Immature natural killer cell (primary cell): ENCODE measurements at places on chromosomes 13 and 19. TPM values are rescaled to one million over a fixed set of nuclear protein-coding genes. Genes with fewer than 3 reads are reported as not detected.
A peak's percentile ranks its signal among the peaks of the same experiment; 100 is the strongest.

- no peaks in the 10 kb centered on the region for H3K36me3 ChIP-seq
- no peak for DNase-seq
- peaks cover 9% of the 10 kb centered on the region for H3K27me3 ChIP-seq
- peak overlapping the region; percentile 69 for H3K4me3 ChIP-seq
- no peak overlapping the region for H3K27ac ChIP-seq
Measured at GRCh38 chr19:3028305-3029064, 595 bp downstream of the TLE2 start.

DNA sequence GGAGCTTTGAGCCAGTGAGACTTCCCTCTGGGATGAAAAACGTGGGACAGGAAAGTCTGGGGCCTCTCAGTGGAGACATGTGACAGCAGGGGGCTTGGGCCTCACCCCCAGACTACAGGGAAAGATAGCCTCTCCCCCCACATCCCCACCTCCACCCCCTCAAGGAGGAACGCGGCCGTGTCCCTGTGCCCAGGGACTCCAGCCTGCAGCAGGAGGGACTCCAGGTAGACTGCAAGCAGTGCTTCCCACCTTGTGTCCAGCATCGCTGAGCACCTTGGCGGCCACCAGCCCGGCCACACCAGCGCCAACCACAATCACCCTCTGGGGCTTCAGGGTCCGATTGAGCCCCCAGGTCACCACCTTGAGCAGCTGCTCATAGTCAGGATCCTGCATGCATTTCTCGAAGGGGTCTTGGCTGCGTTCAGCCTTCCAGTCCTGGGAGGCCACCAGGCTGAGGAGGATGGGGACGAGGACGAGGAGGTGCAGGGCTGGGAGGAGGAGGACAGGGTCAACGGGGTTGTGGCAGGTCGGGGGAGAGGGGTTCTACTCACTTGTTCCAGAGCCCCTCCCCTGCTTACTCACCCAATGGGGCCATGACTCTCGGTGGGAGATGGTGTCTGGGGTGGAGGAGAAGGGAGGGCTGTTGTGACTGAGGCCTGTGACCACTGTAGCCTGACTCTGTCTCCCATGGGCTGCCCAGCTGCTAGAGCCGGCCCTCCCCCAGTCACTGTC lies 955 bp downstream of the IL4I1 start:
- no peak overlapping the region for H3K4me3 ChIP-seq
- no peak for DNase-seq
- H3K4me1 ChIP-seq, result peaks cover 18% of the 10 kb centered on the region
- peak overlapping the region; percentile 96 for H3K27ac ChIP-seq

Gene SCGB2B2
- not detected for polyA plus RNA-seq

DNA sequence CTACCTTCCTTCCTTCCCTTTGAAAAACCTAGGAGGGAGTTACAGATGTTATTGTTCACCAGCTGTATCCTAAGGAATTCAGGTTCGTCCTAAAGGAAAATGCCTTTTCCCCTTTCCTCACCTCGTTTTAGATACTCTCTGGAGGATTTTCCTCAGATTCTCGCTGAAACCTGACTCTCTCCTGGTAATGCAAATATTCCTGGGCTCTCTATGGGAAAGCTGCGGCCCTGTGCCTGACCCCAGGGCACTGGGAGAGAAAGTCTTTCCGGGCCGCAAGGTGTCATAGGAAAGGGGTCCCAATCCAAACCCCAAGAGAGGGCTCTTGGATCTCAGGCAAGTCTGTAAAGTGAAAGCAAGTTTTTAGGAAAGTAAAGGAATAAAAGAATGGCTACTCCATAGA lies 13.1 kb upstream of the OR1M1 start:
- peaks cover 1% of the 10 kb centered on the region for H3K27me3 ChIP-seq
- H3K4me1 ChIP-seq, result no peaks in the 10 kb centered on the region
- no peak overlapping the region for H3K27ac ChIP-seq

DNA sequence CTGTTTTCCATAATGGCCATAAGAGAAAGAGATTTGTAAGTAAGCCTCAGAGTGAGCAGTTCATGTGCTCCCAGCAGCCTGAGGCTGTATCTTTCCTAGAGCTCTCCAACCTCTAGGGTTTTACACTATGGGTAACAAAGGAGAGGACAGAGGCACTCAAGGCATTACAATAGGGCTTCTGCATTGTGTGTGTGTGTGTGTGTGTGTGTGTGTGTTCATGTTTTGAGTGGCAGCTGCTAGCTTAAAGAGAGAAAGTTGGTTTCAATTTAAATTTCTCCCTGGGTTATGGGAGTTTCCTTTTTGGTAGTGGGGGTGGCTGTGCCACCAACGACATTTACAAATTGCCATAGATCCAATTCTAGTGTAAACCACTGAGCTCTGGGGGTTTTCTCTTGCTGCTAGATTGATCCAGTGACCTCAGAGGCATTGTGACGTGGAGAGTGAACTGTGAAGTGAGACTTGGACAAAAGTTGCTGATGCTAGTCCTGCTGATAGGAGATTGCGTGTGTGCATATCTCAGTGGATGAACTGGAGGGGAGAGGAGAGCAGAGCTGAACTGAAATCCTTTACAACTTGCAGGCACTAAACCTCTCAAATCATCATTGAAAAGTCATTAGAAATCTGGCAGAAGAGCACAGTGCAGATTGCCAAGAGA lies 67.2 kb upstream of the OLFM4 start:
- DNase-seq, result no peak
- no peaks in the 10 kb centered on the region for H3K36me3 ChIP-seq
- H3K27me3 ChIP-seq, result no peaks in the 10 kb centered on the region

- no peak overlapping the region for H3K27ac ChIP-seq
- no peak for DNase-seq
- H3K36me3 ChIP-seq, result no peaks in the 10 kb centered on the region
Measured at GRCh38 chr13:24033527-24034302, 126.8 kb upstream of the SPATA13 start.

GRCh38 chr19:48501494-48502349 lies 9.9 kb downstream of the LMTK3 start:
- DNase-seq, result peak; percentile 38
- peak overlapping the region; percentile 63 for H3K4me3 ChIP-seq
- peaks cover 6% of the 10 kb centered on the region for H3K4me1 ChIP-seq
- peaks cover 6% of the 10 kb centered on the region for H3K27me3 ChIP-seq

Gene TINCR
- polyA plus RNA-seq, result not detected

DNA sequence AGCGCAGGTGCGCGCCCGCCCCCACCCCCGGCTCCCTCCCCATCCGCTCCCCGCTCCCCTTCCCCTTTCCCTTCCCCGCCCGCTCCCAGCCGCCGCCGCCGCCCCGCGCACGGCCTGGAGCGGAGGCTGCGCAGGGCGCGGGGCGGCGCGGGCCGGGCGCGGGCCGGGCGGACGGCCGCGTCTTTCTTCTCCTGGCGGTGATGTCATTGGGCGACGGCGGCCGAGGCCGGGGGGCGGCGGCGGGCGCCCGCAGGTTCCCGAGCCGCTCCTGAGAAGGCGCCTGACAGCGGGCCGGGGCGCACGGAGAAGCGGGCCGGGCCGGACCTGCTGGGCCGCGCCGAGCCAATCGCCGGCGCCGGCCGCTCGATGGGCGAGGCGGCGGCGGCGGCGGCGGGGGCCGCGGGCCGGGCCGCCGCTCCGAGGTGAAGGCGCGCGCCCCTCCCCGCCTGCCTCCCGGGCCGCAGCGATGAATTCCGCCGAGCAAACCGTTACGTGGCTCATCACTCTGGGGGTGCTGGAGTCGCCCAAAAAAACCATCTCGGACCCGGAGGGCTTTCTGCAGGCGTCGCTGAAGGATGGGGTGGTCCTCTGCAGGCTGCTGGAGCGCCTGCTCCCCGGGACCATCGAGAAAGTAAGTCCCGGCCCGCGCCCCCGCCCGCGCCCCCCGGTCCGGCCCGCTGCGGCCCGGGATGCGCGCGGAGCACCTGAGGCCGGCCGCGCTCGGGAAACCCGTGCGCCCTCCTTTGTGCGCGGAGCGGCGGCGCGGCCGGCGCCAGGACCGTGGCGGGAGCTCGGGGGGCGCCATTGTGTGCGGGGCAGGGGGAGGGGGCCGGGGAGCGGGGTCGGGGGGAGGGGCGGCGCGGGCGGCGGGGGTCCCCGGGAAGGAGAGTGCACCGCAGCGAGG lies at the start of gene ARHGEF7:
TSS of gene ARHGEF7 (plus strand) at position 250 of the 904 bp plus-strand sequence. CDS start at position 467, 217 bp downstream.
- H3K4me1 ChIP-seq, result peaks cover 15% of the 10 kb centered on the region
- H3K27ac ChIP-seq, result no peak within 1 kb of the TSS
- peak within 1 kb of the TSS; percentile 90 for H3K4me3 ChIP-seq
- DNase-seq, result no peak
- peaks cover 25% of the 10 kb centered on the region for H3K27me3 ChIP-seq
- peaks cover 3% of the 10 kb centered on the region for H3K36me3 ChIP-seq

DNA sequence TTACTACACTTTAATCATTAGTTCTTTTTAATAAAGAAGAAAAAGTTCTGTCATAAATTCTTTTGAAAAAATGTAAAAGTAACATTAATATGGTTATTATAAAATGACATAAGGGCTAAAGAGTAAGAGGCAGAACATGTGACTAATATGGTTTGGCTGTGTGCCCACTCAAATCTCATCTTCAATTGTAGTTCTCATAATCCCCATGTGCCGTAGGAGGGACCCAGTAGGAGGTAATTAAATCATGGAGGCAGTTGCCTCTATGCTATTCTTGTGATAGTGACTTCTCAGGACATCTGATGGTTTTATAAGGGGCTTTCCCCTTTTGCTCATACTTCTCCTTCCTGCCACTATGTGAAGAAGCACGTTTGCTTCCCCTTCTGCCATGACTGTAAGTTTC lies 104.5 kb downstream of the UGGT2 start:
- no peak overlapping the region for H3K4me3 ChIP-seq
- no peaks in the 10 kb centered on the region for H3K4me1 ChIP-seq
- no peaks in the 10 kb centered on the region for H3K36me3 ChIP-seq

- H3K27me3 ChIP-seq, result no peaks in the 10 kb centered on the region
- no peak for DNase-seq
- peak overlapping the region; percentile 30 for H3K27ac ChIP-seq
- H3K4me1 ChIP-seq, result peaks cover 18% of the 10 kb centered on the region
- H3K4me3 ChIP-seq, result no peak overlapping the region
- no peaks in the 10 kb centered on the region for H3K36me3 ChIP-seq
Measured at GRCh38 chr19:45137179-45137761, 23.5 kb downstream of the NKPD1 start.

Gene INSR
- 0.04 TPM for polyA plus RNA-seq

DNA sequence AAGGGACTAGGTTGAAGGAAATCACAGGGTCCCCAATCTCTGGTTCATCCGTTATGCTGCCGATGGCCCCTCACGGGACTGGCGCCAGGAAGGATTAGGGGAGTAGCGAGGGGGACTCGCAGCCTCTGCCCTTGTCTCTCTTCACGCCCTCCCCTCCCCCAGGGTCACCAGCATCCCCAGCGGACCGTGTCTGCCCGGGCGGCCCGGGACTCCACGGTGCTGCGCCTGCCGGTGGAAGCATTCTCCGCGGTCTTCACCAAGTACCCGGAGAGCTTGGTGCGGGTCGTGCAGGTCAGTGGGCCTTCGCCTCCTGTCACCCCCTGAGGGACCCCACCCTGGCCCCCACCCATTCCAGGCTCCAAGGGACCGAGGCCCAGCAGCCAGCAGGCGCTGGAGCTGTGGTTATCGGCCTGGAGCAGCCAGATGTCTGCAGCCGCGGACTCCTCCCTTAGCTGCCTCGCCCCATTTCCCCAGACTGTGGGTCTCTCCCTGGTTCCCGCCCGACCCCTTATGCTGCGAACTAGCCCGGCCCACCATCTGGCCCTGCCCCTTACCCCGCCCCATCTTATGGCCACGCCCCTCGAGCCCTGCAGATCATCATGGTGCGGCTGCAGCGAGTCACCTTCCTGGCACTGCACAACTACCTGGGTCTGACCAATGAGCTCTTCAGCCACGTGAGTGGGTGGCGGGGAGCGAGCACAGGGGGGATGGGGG lies 5.4 kb downstream of the PNPLA6 start:
- DNase-seq, result no peak
- no peak overlapping the region for H3K27ac ChIP-seq
- H3K4me1 ChIP-seq, result peaks cover 15% of the 10 kb centered on the region
- H3K4me3 ChIP-seq, result no peak overlapping the region

Gene C19orf33
- not detected for polyA plus RNA-seq

GRCh38 chr19:19821366-19821951 lies at the start of gene ZNF506:
ZNF506 (minus strand) TSS chr19:19821750; CDS start chr19:19821603, 147 bp downstream.
- H3K27me3 ChIP-seq, result peaks cover 15% of the 10 kb centered on the region
- H3K4me3 ChIP-seq, result peak within 1 kb of the TSS; percentile 100
- H3K4me1 ChIP-seq, result peaks cover 42% of the 10 kb centered on the region
- peak within 1 kb of the TSS; percentile 100 for H3K27ac ChIP-seq
- DNase-seq, result peak; percentile 96
